ENCODE measurements at places on chromosomes 7 and 10.

DNA sequence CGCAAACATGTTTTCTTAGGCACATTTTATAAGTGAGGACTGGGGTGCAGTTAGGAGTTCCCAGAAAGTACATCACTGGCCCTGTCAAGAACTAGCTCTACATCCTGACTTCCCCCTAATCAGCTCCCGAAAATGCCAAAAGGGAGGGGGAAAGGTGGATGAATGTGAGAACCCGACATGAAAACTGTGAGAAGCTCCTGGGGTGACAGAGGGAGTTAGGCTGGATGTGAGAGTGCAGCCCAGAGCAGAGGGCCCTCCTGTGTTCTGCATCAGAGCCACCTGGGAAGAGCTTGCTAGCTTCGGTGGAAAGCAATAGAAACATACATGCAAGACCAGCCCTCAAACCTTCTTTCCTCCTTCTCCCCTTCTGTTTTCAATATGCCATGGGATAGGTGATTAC lies 30.5 kb upstream of the SEM1 start:
- no peak for DNase-seq

- DNase-seq: no peak
These were observed 54.6 kb downstream of the EEPD1 start for GRCh38 chr7:36207451-36208291.

DNA sequence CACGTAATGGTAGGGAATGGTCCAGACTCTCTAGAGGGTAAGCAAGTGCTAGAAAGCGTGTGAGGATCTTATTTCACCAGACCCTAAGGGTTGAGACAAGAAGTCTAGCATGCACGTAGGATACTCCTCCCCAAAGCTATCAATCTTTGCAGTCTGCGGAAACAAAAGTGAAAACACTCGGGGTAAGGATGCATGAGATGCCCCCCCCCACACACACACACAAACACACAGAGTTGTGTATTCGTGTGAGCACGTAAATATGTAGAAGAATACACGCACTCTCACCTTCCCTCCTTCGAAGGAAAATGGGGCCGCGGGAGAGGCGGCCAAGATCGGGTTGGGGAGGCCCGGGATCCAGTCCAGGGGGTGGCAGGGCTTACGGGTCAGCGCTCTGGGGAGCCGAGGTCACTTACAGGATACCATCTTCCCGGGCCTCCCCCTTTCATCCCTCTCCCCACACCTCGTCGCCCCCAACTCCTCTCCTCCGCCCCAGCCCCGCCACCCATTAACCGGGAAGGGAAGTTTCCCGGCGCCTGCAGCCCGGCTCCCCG lies 455 bp downstream of the CUL2 start:
- no peak for DNase-seq

DNA sequence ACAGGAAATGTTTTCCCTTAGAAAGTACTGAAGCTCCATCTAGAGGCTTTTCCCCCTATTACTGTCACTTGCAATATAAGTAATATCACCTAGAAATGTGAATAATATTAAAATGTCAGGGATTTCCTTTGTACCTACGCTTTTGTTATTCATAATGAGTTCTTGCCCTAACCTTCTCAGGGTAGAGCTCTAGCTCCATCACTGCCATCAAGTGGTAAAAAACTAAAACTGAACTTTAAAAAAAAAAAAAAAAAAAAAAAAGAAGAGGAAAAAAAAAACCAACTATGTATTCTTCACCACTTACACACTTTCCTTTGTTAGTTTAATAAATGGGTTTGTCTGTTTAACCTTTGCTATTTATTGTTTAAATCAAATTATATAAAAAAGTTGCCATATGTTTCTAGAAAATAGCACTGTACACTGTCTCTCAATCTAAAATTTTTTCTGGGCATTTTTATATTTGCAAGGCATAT lies 49.9 kb downstream of the DNAJC1 start:
- DNase-seq: no peak

GRCh38 chr7:67823345-67823744 lies 826.7 kb downstream of the TYW1 start:
- DNase-seq: no peak

- DNase-seq: no peak
These were observed 114.8 kb upstream of the ARID5B start for GRCh38 chr10:61786728-61787127.

GRCh38 chr10:5512331-5512730 lies 12.4 kb upstream of the CALML3 start:
- no peak for DNase-seq

GRCh38 chr10:122054048-122055025 lies 65.4 kb downstream of the TACC2 start:
- no peak for DNase-seq

DNA sequence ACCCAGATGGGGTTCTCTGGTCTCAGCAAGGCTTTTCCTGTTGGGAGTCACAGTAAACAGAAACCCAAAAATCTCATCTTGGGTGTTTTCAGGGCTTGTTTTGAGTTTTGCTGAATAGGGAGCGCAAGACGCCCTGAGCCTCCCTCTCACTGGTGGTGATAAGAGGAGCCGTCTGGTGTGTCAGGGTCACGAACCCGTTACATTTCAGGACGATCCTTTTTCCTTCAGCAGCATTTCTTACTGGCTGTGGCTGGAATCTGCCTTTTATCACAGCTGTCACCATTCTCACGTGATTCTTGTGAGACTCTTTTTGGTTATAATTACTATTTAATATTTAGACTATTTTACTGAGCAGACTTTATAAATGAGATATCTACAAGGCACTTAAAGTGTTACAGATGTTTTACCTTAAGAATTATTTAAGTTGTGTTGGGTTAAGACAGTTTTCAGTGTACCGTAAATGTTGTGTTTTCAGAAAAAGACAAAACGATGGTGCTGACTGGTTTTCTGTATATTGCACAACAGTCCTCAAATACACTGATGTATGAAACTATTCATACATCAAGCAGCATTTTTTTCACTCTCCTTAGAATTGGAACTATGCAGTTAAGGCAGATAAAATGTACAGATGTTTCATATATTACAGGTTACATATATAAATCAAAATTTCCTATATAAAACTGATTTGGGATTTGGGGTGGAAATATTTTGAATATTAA lies 2.2 kb upstream of the GET4 start:
- no peak for DNase-seq

DNA sequence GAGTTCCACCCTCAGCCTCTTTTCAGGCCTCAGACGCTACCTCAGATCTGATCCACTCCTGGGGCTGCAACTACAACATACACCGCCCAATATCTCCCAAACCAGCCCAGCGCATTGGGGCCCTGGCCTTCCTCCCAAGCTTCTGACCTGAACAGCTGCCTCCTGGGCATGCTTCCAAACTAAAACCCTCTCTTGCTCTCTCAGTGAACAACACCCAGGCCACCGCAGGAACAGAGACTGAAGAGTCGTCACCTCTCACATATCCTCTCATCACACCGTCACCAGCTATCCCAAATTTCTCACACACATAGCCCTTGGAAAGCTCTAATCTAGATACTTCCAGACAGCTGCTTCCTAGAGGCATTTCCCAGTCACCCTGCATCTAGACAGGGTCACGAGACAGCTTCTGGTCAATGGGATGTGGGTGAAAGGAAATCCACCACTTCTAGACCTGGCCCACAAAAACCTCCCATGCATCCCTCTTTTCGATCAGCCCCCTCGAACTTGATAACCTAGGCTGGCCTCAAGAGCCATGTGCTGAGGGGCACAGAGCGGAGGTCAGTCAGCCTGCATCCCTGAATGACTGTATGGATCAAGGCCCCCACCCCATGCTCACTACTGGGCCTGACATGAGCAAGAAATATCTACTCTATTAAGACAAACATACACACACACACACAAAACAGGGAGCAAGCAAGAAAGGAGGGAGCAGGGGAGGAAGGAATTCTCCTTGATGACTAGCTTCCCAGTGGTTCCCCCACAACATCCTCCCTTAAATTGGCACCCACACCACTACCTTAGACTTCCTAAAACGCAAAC lies 1.8 kb downstream of the PARP12 start:
- no peak for DNase-seq

- DNase-seq: no peak
These were observed 47.6 kb downstream of the PDGFA start for GRCh38 chr7:471866-472639.

- DNase-seq: no peak
These were observed 76.4 kb upstream of the PRSS58 start for GRCh38 chr7:142334236-142334635.

- no peak for DNase-seq
These were observed 33.0 kb downstream of the WIPF3 start for GRCh38 chr7:29839302-29839701.

DNA sequence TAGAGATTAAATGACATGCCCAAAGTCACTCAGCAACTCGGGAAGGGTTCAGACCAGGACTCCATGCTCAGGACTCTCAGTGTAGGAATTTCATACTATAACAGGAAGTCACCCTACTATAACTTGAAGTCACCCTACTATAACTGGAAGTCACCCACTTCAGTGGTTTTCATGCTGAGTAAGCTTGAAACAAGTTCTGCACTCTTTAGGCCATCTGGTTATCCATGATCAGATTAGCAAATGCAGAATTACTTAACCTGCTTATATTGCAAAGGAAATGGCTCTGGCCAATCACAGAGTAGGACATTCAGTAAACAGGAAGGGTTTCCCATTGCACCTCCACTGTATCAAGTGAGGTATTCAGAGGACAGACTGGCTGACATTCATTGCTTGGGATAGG lies 1240.4 kb downstream of the GATA3 start:
- DNase-seq: no peak

DNA sequence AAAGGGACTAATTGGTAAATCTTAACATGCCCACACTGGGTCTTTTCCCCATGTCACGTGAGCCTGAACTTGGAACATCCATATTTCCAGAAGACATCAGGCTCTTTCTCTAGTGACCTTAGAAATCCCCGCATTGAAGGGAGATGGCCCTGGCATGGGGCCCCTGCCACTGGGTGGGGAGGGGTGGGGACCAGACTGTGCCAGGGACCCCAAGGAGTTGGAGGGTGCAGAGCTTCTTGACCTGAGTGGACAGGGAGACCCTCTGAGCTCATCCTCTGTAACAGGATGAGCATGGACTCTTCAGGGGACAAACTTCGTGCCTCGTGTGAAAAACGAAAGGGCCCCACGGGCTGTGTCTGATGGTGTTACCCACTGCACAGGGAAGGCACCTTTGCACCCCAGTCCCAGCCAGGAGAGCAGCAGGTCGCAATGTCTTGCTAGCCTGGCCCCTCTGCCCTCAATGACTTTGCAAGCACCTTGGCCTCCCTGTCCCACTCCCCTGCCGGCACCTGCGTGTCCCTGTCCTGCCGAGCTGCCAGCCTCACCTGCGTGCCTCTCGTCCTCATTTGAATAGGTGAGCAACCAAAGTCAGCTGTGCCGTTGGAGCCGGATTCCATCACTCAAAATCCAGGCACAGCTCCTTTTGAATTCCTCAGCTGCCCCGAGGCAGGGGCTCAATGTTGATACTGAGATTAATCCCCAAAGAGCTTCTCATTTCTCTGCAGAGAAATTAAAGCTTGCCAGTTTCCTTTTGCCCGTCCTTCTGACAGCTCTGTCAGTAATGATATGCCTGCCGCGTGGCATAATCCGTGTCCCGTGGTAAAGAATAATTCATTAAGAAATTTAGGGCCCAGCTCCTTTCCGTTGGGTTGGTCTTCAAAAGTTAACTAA lies 234.9 kb downstream of the EBF3 start:
- DNase-seq: no peak

DNA sequence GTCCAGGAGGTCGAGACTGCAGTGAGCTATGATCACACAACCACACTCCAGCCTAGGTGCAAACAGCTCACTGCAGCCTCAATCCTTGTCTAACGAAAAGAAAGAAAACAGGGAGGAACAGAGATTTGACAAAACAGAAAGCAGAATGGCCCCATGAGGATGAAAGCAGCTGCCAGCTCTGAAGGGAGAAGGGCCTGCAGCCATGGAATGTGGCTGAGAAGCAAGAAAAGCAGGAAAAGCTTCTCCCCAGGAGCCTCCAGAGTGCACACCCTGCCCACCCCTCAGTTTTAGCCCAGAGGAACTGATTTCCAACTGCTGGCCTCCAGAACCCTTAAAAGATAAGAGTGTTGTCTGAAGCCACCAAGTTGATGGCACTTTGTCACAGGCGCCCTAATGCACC lies 13.0 kb downstream of the ESYT2 start:
- no peak for DNase-seq

- DNase-seq: no peak
These were observed 68.6 kb downstream of the GLCCI1 start for GRCh38 chr7:8037151-8037550.

- no peak for DNase-seq
These were observed 398.8 kb upstream of the KLF6 start for GRCh38 chr10:4183761-4184261.

DNA sequence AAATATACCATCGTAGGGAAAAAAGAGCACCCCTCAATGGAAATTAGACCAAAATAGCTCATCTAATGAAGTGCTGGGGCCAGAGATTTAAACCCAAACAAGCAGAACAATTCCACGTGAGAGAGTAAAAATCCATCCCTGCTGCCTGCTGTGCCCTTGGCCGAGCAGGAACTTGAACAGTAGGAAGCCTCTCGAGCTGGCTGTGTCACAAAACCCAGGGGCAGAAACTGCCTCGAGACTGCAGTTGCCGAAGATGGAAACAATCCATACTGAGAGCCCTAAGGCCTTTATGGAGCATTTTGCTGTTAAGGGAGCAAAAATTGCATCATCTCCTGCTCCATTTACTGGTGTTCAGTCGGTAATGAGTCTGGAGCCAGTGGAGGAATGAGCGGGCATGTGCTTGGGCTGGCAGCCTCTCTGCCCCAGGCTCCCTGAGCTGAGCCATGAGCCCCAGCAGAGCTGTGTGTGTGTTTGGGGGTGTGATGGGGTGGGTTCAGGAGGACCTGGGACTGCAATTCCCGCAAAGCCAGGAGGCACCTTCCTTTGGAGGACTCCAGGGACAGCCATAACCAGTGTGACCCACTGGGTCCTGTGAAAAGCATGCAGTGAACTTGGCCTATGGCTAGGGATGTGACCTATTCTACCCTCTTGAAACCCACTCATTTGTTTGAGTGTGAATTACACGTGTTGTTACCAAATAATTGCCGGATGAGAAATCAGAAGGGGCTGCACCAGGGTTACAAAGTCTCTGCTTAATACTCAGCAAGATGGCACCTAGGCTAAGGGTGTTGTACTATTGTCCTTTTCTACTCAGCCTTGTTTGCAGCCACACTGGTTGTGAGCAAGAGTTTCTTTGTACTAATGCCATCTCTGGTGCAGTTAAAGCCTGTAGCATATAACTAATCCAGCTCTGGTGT lies 58.3 kb downstream of the CDHR3 start:
- no peak for DNase-seq

GRCh38 chr7:3778345-3778744 lies 477.3 kb downstream of the SDK1 start:
- no peak for DNase-seq

Data from caudate nucleus (tissue), 63 donors.